Hindlimb muscle (tissue), 1 donor: ENCODE measurements at places on chromosomes 2 and 18. TPM values are rescaled to one million over a fixed set of nuclear protein-coding genes. Genes with fewer than 3 reads are reported as not detected.

- DNase-seq, result no peak
These were observed 19.6 kb upstream of the DNAH7 start for GRCh38 chr2:196088203-196088602.

DNA sequence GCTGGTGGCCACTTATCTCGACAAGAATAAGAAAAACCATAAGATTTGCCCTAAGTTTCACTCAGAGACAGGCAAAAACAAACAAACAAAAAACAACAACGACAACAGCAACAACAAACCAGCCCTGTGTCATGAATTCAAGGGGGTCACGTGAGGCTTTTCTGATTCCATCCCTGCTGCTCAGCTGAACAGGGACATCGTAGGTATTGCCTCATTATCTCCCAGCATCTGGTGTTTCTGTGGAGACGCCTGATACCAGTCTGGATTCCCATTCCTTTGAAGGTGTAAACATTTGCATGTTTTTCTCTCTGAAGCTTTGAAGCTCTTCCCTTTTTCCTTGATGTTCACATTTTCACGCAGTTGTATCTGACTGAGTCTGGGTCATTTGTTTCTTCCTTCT is 117.4 kb downstream of the KCNF1 start:
- no peak for DNase-seq

The DNAJC5G gene
- 0.34 TPM for polyA plus RNA-seq

GRCh38 chr2:207951734-207952470 is 73.4 kb downstream of the PLEKHM3 start:
- DNase-seq, result no peak

The PLCD4 gene
- 61.5 TPM for polyA plus RNA-seq

GRCh38 chr2:218839888-218840287 is 8.3 kb upstream of the PRKAG3 start:
- DNase-seq, result no peak

The KRTCAP3 gene
- polyA plus RNA-seq, result 1.4 TPM

GRCh38 chr2:134189009-134189720 is 64.7 kb upstream of the MGAT5 start:
- no peak for DNase-seq

DNA sequence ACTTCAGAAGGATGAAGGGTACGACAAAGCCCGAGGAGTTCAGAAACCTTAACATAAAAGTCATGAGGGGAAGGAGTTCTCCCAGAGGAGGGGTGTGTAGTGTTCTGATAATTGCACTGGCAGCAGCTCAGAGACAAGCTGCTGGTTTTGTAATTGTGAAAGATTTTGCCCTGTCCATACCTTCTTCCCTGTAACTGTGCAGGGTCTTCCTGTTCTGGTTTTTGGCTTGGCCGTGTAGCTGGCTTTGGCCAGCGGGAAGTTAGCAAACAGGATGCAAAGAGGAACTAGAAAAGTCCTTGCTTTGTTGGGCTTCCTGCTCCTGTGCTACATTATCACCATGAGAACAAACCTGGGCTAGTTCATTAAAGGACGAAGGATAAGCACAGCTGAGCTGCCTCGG is 160.8 kb downstream of the LPIN1 start:
- DNase-seq, result no peak

- DNase-seq, result no peak
These were observed 344.5 kb upstream of the TNP1 start for GRCh38 chr2:217204358-217204757.

DNA sequence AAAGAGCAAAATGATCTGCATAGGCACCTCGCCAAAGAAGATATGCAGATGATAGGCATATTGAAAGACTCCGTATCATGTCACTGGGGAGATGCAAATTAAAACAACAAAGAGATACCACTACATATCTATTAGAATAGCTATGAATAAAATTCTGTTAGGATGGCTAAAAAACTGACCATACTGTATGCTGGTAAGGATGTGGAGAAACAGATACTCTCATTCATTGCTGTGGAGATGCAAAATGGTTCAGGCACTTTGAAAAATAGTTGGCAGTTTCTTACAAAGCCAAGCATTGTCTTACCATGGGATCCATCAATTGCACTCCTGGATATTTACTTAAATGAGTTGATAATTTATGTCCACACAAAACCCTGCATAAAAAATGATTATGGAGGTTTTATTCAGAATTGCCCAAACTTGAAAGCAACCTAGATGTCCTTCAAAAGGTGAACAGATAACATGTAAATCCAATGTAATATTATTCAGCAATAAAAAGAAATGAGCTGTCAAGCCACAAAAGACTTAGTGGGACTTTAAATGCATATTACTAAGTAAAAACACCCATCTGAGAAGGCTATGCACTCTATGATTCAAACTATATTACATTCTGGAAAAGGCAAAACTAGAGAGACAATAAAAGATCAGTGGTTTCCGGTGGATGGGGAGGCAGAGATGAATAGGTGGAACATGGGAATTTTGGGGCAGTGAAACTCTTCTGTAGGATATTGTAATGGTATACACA is 31.2 kb downstream of the ZNF385B start:
- DNase-seq, result no peak

GRCh38 chr2:135055182-135055786 is 3.2 kb downstream of the RAB3GAP1 start:
- DNase-seq, result no peak

GRCh38 chr2:122960759-122961641 is 1064.1 kb upstream of the CNTNAP5 start:
- peak; percentile 54 for DNase-seq
